Osteocyte (in vitro differentiated cells): ENCODE measurements at places on chromosomes 11 and 22. TPM values are rescaled to one million over a fixed set of nuclear protein-coding genes. Genes with fewer than 3 reads are reported as not detected.

DNA sequence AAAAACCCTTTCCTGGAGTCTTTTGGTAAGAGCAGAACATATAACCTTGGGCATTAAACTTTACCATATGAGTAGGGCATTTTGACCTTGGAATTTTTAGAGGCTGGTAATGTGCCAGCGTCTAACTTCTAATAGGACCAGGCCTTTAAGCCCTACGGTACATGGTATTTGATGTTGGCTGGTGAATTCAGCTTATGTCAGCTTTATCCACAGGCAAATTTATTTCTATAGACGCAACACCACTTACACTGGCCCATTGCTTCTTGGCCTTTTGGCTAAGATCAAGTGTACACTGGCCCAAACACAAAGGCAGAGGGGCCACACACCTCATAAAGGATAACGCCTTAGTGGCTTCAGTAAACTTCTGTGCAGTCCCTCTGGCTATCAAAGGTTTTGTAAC lies 410.2 kb upstream of the LARGE1 start:
- no peak for DNase-seq

- no peak for DNase-seq
Observed at GRCh38 chr11:34124885-34125668, 19.6 kb downstream of the NAT10 start.

GRCh38 chr11:119627286-119627685 lies 101.7 kb downstream of the NECTIN1 start:
- no peak for DNase-seq

GRCh38 chr11:67048515-67049130 lies 8.0 kb upstream of the RHOD start:
- no peak for DNase-seq

GRCh38 chr11:70783356-70783755 lies 385.0 kb downstream of the CTTN start:
- no peak for DNase-seq

DNA sequence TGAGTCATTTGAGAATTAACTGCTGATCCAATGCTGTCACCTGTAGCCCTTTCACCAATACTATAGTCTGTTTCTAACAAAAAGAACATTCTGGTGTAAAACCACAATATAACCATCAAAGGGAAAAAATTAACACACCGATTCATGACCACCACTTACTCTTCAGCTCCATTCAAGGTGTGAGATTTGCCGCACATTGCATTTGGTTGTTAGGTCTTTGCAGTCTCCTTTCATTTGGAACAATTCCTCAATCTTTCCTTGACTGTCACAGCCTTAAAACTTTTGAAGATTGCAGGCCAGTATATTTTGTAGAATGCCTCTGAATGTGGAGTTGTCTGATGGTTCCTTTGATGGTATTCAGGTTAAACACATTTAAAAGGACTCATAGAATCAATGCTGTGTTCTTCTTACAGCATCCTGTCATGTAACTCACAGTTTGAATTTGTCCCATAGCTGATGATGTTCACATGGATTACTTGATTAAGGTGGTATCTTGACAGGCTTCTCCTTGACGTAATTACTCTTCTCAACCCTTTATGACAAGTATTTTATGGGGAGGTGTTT lies 63.6 kb downstream of the TNRC6B start:
- no peak for DNase-seq

DNA sequence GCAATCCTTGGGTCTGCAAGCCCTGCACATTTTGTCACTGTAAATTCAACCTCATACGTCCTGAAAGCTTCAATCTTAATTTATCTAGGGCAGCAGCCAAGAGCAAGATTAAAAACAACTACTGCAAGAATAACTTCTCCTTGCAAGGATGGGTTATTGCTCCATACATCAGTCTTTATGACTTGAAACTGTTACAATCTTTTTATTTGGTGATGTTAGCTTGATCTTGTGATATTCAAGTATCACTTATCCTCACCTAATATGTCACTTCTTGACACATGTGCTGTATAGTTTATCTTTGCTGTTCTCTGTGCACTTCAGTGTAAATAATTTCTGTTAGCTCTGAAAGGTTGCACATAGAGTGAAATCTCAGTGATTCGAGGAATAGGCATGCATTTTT lies 14.7 kb upstream of the APLP2 start:
- DNase-seq: no peak

GRCh38 chr11:37926772-37927171 lies 1328.7 kb upstream of the RAG2 start:
- DNase-seq: no peak

DNA sequence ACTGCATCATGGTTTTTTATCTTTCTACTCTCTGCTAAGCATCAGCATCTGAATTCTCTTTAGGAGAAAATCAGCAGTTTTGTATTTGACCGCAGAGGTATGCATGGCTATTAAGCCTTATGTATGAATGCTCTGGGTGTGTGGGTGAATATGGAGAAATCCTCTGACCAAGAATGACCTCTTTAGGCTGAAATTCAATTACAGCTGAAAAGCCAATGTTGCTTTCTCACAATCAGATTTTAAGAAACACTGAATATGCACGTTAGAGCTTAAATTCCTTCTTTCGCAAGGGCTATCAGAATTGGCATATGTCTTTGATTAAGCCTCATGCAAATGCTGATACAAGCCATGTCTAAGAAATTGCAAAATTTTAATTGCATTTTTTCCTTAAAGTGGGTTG lies 43.2 kb downstream of the ARHGAP42 start:
- DNase-seq: no peak

DNA sequence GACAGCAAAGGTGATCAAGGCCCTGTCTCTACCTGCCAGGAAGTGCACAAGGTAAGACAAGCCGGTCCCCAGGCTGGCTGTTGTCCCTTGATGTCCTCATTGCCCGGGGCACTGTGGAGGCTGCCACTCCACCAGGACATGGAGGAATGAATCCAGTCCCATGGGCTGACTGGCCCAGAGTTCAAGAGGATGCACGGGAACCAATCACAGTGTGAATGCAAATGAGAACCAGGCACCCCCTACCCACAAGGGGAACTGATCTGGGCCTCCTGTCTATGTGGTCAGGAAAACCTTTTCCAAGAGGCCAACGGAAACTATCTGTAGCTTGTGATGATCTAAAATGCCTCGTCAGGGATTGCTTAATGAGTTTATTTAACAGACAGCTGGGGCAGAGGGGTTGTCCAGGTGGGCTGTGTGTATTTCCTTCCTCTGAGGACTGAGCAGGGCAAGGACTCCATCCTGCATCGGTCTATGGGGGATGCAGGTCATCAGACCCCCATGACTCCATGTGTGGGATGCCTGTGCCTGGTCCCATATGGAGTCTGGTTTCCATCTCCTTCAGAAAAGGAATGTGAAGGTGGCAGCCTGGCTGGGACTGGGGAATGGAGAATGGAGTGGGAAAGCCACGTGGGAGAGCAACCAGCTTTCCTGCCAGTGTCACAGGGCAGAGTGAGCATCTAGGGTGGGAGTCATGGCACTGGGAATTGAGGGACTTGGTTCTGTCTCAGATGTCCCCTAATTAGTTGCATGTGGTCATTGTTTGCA lies 60.5 kb downstream of the CD82 start:
- peak; percentile 70 for DNase-seq

DNA sequence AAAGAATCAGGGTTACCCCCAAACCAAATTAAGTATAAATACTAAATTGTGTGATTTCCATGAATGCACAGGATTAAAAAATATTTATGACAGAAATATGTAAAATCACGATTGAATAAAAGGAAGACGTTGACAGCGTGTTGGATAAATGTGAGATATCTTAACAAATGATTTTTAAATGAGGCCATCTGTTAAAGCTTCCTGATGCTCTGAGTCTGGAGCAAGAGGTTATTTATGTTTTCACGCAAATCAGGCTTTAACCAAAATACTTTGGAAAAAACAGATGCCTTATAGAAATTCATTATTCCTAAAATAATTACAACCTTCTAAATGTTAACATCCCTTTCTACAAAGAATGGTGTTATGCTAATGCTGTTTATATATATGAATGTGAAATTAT lies 123.3 kb downstream of the PAX6 start:
- no peak for DNase-seq

GRCh38 chr11:61055776-61056175 lies 46.5 kb upstream of the CD5 start:
- DNase-seq: no peak

DNA sequence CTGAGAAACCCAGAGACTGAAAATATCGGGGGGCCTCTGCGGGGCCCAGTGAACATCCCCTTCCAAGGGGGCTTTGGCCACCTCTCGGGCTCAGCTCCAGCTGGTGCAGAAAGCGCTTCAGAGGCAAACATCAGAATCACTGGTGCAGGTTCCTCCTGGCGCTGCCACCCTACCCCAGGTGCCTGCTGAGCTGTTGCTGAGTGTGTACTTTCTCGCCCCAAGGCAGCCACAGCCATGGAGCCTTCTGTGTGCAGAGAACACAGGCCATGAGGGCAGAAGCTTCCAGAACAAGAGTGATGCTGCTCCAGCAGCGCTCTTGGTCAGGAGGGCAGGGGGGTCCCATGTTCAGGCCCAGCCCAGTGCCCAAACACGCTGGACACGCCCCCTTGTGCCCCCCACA lies 6.3 kb downstream of the DRD4 start:
- no peak for DNase-seq

DNA sequence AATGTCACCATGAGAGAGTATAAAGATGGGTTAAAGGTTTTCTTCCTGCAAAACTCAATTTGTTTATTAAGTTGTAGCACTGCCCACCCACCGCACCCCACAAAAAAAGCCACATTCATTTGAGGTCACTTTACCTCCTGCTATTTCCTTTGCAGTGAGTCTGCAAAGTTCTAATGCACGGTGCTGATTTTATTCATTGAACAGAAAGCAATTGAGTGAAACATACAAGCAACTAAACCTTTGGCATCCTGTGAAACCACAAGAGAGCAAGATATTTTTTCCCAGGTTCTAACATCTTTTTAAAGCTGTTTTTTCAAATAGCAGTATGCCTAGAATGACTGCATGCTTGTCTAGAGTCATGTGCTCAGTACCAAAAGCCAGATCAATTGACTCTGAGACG lies 39.0 kb downstream of the RRAS2 start:
- no peak for DNase-seq

DNA sequence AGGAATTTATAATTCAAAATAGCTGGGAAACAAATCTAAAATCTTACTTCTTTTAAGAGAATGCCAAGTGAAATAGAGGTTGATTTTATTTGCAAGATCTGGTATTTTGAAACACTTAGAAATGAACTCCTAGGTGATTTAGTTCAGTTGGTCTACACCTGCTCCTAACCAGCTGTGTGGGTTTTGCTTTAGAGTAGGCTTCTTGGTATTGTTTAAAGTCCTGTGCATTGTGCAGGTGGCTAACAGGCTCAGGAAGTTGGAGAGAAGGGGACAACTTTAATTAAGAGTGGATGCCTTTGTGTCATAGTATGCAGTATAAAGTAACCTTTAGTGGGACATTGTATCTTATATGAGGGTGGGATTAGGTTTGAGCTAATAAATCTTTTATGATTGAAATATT lies 4.1 kb upstream of the RAG2 start:
- DNase-seq: no peak

- DNase-seq: no peak
Observed at GRCh38 chr11:123227763-123228495, 32.9 kb upstream of the CLMP start.

DNA sequence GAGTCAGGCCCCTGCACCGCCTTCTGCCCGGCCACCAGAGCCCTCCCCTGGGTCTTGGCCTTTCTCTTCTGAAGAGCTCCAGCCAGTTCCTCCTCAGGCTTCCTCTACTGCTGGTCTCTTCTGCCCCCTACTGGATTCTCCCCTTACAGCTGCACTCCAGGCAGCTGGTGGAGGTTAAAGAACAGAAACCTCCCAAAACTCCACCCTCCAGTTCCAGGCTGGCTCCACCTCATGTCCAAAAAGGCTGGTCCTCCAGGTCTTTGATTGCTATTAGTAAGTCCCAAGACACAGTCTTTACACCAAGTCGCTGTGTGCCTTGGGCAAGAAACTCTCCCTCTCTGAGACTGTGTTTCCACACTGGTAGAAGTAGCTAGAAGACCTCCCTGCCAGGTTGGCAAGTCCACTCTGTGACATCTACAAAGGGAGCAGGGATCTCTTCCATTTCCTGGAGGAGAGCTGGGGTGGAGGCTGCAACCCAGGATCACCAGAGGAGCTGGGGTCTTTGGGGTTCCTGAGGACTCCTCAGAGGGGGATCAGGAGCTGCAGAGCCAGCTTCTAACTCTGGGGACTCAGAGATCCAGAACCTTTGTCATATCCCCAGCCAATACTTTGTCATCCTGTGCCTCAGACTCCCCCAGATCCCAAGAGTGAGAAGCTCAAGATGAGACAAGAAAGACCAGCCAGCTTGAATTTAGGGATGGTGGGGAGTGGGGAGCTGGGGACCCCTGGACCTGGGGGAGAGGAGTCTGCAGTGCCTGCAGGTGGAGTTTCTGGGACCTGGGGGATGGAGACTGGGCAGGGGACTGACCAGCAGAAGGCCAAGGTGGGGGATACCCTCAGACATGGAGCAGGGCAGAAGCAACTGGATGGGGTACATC lies 3.4 kb upstream of the IGLL5 start:
- peak; percentile 67 for DNase-seq

DNA sequence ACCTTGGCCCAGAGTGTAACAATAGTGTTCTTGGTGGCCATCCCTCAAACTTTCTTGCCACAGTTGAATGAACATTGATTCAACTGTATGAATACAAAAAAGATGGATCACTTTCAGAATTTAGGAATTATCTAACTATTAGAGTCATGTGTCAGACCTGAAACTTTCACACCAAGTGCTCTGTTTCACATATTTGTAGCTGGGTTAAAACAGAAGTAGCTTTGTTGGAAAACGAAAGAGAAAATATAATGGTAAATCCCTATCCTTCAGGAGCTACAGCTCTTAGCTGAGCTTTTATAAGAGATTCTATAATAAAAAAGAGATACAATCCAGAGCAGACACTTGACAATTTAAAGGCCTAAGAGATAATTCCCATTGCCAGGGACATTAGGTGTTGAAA lies 719.3 kb downstream of the JRKL start:
- DNase-seq: no peak

DNA sequence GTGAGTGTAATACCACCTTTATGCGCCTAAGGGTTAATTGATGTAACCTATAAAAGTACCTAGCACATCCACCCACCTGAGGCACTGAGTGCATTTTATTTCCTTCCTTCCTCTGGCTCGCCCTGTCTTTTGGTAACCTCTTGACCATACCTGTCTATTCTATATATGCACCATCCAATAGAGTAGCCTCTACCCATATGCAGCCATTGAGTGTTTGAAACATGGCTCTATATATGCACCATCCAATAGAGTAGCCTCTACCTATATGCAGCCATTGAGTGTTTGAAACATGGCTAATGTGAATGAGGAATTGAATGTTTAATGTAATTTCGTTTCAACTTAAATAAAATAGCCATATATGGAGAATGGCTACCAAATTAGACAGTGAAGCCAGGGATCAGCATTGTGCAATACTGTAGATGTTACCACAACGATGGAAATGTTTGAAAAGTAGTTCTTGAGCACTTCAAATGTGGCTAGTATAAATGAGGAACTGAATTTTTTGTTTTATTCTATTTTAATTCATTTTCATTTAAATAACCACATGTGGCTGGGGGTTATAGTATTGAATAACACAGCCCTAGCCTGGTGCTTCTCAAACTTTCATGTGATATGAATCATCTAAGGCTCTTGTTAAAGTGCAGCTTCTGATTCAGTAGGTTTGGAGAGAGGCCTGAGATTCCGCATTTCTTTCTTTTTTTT lies 33.8 kb downstream of the SLC35F2 start:
- DNase-seq: no peak

The SLC22A6 gene
- total RNA-seq: not detected in 2 replicates

The NEFH gene
- total RNA-seq: 0.62 and 1.4 TPM in 2 replicates

The FAM89B gene
- total RNA-seq: 84.2 and 92.1 TPM in 2 replicates

The DDI1 gene
- total RNA-seq: not detected in 2 replicates

The DEPDC7 gene
- 2.9 and 3.7 TPM in 2 replicates for total RNA-seq
